ENCODE measurements at places on chromosomes 3 and 15.

GRCh38 chr15:71093054-71094024 lies 21.9 kb upstream of the THSD4 start:
- DNase-seq, result no peak

DNA sequence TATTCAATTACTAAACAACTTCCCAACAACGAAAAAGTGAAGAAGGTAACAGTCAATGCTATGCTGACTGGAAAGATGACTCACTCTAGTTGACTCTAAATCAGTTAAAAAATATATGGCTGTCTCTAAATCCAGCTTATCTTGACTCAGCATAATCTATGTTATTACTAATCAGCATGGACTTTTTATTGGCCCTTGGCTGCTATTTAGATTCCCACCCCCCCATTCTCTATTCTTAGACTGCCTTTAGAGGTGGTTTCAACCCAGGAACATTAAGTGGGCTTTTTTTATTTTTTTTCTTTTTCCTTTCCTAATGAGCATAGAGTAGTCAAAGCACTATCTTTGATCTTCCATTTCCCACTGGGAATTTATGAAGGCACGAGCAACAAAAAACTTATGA lies 1.9 kb downstream of the PCOLCE2 start:
- DNase-seq, result peak; percentile 9

- DNase-seq, result no peak
These were observed 179.5 kb upstream of the CD96 start for GRCh38 chr3:111362381-111363009.

GRCh38 chr3:194141415-194142155 lies 5.6 kb downstream of the HES1 start:
- DNase-seq, result peak; percentile 70

DNA sequence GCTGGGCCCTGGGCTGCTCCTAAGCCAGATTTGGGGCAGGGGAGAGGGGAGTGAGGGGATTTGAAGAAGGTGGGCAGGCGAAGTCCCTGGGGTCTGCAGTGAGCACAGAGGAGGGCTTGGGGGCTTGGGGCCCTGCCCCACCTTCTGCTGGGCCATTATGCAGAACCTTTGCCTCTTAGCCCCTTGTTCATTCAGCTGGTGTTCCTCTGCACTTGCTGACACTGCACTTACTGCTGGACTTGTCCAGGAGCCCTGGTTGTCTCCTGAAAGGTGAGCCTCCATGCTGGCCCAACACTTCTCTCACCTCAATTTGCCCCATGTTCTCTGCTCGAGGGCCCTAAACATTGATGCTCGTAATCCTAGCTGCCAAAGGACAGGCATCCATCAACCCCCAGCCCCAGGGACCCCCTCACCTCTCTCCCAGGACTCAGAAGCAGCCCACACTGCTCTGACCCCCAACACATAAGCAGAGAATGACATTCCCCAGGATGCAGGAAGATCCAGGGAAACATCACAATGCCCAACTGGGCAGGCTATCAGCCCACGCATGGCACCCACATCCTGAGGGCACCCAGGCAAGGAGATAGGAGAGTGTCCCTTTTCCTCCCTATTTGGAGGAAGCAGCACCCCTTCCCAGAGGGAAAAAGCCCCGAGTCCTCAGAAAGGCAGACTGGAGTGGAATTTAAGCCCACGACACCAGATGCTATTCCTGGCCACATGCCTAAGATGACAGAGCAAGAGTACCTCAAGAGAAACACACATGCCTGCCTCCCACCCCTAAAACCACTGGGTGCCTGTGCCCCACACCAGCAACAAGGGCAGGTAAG lies 76.8 kb downstream of the ADCY5 start:
- DNase-seq, result no peak

- DNase-seq, result no peak
These were observed 13.2 kb downstream of the TSC22D2 start for GRCh38 chr3:150421256-150421655.

- no peak for DNase-seq
These were observed 142.0 kb upstream of the SLC2A2 start for GRCh38 chr3:171168551-171168950.

GRCh38 chr3:148512648-148513047 lies 185.1 kb upstream of the AGTR1 start:
- no peak for DNase-seq

DNA sequence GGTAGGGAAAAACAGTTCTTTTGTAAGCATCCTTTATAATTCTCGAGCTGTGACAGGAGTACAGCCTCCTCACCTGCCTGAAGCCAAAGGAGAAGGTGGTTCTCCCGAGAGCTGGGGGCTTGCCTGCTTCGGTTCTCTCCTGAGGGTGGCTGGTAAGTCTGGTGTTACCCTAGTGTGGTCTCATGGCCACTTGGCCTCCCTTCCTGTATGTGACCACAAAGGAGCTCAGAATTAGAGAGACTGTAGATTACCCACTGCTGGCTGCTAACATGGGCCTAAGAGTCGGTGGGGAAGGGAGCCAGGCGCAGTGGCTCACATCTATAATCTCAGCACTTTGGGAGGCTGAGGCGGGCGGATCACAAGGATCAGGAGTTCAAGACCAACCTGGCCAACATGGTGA lies 12.6 kb downstream of the PDHB start:
- no peak for DNase-seq

GRCh38 chr15:97189162-97189780 lies 771.2 kb upstream of the ARRDC4 start:
- DNase-seq, result no peak

GRCh38 chr3:132785292-132785691 lies 63.1 kb upstream of the NPHP3 start:
- no peak for DNase-seq

GRCh38 chr3:141594357-141594756 lies 107.5 kb downstream of the RASA2 start:
- DNase-seq, result no peak

GRCh38 chr15:49908236-49908932 lies 210.6 kb downstream of the ATP8B4 start:
- DNase-seq, result no peak

DNA sequence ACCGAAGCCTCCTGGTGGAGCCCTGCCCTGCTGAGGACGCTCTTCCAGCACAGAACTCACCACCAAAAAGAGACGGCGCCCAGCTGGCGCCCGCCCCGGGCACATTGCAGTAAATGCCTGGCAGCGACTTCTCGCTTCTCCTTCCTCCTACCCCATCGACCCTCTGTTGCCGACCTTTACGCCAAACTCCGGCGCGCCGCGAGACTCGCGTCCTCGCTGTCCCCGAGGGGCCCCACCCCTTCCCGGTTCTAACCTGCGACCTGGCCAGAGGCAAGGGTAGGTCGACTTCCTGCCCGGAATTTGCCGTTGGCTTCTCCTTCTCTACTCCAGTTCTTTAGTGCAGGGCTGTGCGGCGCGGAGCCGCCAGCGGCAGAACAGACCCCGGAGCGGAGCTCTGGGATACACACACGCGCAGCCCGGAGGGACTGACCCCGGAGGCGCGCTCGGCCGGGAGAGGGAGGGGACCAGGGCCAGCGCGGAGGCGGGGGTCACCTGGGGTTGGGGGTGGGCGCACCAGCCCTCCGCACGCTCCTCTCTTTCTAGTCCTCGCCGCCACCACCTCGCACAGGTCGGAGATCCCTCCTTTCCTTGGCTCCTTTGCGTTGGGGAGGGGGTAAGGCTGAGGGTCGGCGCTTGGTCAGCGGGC lies 226.6 kb upstream of the AZI2 start:
- no peak for DNase-seq

Data from activated CD4-positive, alpha-beta T cell treated with anti-CD3 and anti-CD28 coated beads, Interleukin-10, Interleukin-2, amounts not matched to agents 100 ng/mL and 50 ng/mL, durations not matched to agents 16 hours and 8 hours (primary cell).